ENCODE measurements at places on chromosomes 1 and 21.

GRCh38 chr1:48627486-48627885 lies 149.2 kb downstream of the BEND5 start:
- no peak for DNase-seq

- DNase-seq, result no peak
These were observed 67.0 kb upstream of the KLHDC7A start for GRCh38 chr1:18413541-18414305.

DNA sequence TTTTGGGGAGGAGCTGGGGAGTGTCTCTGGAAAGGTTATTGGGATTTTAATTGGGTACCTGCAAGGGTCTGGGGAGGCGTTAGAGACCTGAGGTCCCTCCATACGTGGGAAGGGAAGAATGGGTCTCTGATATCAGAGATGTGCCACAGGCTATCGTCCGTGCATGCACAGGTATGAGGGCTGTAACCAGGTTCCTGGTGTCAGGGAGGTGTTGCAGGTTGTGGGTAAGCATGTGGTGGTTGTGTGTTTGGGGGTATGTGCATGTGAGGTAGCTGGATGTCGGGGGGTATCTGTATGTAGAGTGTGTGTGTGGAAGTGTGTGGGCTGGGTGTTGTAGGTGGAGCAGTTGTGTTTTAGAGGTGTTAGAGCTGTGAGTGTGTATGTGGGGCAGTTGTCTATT lies 8.3 kb downstream of the AHDC1 start:
- no peak for DNase-seq

GRCh38 chr21:44658541-44658910 lies 794 bp downstream of the KRTAP12-3 start:
- DNase-seq, result no peak

GRCh38 chr1:210747890-210748289 lies 386.1 kb downstream of the KCNH1 start:
- DNase-seq, result no peak

- DNase-seq, result no peak
These were observed 1.6 kb upstream of the OR10T2 start for GRCh38 chr1:158400871-158401270.

DNA sequence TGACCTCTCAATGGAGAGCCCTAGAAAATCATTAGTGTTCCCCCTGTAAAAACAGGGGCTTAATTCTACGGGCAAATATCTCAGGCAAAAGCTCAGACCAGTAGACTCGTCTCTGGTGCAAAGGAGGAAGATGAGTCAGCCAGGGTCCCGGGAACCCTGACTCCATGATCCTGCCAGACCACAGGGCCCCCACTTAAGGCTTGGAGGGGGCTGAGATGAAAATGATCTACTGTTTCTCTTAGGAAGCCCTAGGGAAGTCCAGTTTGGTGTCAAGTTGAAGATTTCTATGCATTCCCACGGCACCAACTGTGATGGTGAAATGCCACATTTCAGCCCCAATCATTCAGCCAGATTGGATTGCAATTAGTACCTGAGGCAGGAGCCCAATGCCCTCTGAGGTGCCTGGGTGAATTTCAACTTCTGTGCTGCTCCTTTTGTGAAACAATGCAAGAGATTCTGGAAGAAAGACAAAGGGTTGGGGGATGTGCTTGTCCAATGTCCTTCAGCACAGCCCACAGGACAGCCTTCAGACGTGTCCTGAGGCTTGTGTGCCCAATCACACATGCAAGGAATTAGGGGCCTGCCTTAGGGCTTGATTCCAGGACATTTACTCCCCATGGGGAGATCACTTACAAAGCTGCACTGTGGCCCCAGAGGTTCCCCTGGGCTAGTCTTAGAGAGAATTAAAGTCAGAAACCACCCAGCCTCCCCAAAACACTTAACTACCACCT lies 18.1 kb downstream of the NAV1 start:
- DNase-seq, result peak; percentile 40

DNA sequence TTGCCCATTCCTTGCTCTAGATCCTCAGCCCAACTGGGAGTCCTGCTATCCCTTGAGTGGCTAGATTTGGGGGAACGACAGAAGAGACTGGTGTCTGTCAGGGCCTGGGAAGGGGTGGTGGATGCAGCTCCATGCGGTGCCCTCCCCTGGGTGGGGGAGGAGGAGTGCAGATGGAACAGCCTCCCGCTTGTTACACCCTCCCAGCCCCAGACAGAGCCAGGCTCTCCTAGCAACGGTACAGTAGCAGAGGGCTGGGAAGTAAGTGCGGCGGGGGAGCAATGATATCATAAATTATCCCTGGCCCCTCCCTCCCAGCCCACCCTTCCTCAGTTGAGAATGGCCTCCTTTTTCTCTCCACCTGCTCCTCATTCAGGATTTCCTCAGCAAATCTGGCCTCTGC lies 37.2 kb downstream of the RHBG start:
- no peak for DNase-seq

- DNase-seq, result no peak
These were observed 72.1 kb downstream of the SYT2 start for GRCh38 chr1:202638019-202638700.

DNA sequence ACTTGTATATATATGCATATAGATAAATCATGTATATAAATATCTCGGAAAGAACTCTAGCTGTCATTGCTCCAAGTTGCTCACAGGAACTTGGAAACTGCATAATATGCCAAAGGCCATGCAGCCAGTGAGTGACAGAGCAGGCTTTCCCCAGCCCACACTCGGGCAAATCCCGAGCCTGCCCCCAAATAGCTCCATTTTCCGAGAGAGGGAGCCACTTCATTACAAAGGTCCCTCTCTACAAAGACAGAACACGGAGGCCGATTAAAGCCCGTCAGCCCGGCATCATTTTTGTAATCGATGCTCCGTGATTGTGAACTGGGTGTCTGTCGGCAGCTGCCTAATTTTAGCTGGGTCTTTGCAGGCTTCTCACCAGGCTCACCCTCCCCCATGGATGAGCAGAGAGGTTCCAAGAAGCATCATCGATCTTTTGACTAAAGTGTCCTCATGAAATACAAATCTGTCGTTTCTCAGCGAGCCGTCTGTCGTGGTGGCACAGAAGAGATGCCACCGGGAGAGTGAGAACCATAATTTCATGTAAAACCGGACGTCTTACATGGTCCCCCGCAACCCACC lies 663.9 kb downstream of the PTPRU start:
- no peak for DNase-seq

GRCh38 chr1:234550341-234551031 lies 59.5 kb downstream of the IRF2BP2 start:
- no peak for DNase-seq

- DNase-seq, result peak; percentile 23
These were observed 613 bp upstream of the ERO1B start for GRCh38 chr1:236282425-236282716.

DNA sequence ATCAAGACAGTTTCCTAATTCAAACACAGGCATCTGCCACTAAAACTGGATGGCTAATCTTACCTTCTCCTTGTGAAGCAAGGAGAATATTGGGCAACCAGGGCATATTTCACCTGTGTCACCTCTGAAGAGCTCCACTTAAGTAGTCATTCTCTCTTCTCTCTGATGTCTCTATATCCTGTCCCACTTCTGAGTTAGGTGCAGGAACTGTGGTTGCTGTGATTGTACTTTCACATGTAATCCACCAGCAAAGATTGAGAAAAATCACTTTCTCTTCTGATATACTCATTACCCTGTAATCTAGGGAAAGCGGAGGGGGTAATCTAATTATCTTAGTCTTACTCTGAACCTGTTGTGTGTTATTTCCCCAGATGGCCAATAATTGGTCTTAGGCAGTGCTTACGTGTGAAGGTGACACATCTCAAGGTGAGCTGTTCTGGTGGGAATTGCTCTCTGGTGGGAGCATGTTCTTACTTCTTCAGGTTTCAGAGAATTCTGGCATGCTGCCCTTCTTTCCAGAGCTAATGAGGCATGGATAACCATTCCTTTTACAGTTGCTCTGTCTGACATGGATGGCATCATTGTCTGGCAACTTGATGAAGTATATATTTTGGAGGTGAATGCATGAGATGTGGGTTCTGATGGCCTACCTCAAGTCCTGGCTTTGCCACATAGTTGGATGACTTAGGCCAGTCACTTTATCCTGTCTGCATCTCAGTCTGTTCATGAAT lies 12.0 kb downstream of the XCL2 start:
- DNase-seq, result no peak

DNA sequence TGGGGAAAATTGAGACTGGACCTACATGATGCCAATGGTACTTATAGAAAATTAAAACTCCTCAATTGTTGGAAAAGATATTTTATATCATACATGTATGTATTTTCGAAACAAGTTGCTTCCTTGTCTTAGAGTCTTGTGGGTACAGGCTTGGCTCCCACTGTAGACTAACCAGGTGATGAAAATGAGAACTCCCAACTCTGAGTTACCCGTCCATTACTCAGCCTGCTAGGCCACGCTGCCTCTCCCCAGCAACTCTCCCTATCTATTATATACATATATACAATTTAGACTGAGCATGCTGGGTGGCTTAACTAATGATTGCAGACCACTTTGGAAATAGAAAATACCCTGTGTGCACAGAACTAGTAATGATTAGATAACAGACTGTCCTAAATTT lies 628.7 kb downstream of the LMO4 start:
- DNase-seq, result no peak

GRCh38 chr1:23448846-23449245 lies 24.3 kb upstream of the TCEA3 start:
- DNase-seq, result no peak

DNA sequence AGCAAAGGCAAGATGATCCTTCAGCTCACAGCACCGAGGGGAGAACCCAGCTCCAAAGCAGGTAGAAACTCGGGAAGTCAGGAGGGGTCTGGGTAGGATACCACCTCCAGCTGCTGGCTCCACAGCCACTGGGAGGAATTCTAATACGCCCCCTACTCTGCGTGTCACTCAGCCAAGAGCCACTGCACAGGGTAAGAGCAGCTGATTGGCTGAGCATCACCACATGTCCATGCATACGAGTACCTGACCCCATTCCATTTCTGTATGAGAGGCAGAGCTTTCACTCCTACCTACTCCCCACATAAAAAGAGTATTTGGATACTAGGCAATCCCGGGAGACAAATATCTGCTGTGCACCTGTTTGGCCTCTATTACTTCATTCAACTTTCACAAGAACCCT lies 121.4 kb downstream of the RRAGC start:
- no peak for DNase-seq

GRCh38 chr21:39033878-39034589 lies 149.2 kb downstream of the PSMG1 start:
- no peak for DNase-seq

DNA sequence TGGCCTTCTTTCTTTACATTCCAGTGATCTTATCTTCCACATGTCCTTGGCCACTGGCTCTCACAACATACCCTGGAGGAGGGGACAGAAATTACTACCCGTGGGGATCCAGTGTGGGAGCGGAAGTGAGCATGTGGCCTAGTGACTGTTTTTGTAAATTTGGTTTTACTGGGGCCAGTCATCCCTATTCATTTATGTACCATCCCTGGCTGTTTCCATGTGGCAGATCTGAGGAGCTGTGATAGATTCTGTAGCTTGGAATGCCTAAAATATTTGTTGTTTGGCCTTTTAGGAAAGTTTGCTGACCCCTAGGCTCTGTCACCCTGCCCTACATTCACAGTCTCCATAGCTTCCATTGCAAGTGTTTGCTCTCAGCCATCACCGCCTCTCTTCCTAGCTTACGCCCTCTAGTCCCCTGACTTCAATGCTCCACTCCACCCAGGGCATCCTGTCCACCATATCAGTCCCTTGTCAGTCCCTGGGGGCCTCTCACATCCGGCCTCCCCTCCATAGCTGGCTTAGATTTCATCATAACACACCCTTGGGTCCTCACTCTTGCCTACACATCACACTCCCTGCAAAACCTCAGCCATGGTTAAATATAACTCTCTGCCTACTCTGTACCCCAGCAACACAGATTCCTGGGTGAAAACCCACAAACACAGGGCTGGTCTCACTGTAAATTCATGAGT lies 25.8 kb downstream of the DHCR24 start:
- DNase-seq, result no peak

GRCh38 chr1:118788463-118788862 lies 199.7 kb downstream of the TBX15 start:
- no peak for DNase-seq

- no peak for DNase-seq
These were observed 21.6 kb upstream of the GUCA2A start for GRCh38 chr1:42186152-42186551.

DNA sequence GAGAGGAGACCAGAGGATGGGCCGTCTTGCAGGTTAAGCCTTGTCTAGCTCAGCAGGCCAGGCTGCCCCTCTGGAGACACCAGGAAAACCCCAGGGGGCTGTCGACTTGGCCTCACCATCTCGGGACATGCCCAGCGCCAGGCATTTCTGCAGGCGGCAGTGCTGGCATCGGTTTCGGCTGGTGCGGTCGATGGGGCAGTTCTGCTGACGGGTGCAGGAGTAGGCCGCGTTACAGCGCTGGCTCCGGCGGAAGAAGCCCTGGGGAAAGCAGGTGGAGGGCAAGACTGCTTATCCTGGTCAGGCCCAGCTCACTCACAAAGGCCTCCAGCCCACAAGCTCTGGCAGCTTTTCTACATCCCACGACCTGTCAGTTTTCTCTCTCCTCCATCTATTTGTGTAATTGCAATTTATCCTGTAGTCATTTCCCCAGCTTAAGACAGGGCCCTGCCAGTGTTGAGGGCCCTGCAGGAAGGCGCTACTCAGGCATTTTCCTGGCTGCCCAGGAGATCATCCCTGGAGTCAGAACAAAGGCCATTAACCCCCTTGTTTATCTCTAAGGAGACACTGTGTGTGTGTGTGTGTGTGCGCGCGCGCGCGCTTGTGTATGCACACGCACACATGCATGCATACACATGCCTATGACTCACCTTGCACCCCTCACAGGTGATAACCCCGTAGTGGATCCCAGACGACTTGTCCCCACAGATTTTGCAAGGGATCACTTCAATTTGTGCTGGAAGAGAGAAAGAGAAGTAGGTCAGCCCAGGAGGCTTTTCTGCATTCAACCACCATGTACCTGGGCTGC lies 11.5 kb upstream of the LINGO4 start:
- no peak for DNase-seq

DNA sequence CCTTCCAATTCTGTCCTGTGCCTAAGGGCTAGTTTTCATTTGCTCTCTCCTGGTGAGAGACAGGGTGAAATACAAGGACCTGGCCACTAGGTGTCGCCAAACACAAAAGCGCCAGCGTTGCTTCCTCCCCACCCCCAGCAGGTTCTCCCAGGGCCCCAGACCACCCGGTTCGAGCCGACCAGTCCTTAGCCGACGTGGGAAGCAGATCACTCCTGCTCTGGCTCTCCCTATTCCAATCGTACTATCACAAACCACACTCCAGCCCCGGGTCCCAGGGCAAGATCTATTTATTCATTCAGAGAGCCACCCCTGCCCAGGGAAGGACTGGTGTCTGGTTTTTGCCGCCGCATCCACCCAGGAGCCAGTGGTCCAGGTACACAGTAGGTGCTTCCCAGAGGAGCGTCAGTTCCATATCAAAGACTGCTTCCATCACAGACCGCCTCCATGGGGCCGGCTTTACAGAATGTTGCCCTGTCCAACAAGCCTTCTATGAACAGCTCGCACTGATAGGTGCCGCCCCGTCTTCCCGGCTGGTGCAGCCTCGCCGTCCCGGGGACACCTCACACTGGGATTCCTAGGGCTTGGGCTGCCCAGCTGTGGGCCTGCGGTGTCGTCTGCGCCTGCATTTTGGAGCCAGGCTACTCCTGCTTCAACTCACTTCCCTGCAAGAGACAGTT lies 35.0 kb downstream of the CTNNBIP1 start:
- peak; percentile 80 for DNase-seq
